ENCODE measurements at places on chromosomes 2 and 18.

DNA sequence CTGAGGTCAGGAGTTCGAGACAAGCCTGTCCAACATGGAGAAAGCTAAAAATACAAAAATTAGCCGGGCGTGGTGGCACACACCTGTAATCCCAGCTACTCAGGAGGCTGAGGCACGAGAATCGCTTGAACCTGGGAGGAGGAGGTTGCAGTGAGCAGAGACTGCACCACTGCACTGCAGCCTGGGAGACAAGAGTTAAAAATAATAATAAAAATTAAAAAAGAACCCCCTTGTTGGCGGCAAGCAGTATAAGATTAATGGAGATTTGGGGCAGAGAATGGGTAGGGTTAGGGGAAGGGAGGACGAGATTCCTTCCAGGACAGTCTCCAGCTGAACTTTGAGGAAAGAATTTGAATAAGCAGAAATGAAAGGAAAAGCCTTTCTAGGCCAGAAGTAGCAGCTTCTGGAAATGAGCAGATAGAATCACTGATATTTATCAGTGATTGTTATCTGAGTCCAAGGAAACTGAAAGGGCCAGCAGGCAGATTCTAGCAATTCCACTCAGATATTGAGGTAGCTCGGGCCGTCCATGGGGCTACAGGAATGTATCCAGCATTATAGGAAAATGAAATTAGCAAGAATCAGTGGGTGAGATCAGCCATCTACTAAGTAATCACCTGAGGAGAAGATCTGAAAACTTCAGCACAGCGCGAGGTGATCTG is 7.0 kb upstream of the MYCN start:
- no peak for DNase-seq

DNA sequence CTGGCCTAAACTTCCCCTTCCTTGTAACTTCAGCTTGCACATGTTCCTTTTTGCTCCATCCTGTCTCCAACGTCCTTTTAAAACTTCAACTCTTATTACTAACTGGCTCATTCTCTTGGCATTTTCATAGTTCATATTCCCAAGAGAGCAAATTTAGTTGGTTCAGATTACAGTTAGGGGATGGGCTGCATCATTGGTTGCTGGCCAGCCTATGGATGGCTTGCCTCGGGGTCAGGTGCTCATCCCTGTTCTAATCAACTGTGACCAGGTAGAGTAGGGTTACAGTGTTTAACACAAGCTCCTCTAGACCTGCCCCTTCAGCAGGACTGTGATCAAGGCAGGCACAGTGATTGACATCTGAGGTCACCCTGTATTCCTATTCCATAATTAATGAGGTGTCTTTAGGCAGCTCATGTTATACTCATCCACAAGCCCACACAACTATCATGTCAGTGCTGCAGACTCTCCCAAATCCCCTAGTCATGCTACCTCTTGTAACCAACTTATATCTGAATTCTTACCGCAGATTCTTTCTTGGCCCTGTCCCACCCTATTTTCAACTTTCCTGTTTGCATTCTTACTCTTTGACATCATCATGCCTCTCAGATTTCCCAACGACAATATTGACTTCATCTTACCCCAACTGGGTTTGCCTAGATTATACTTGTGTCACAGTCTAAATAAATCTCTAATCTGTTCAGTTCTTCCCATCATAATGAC is 293.3 kb downstream of the MTX2 start:
- no peak for DNase-seq

GRCh38 chr2:98457045-98457696 is 12.5 kb downstream of the INPP4A start:
- peak; percentile 48 for DNase-seq

- no peak for DNase-seq
Measured at GRCh38 chr2:217242947-217243346, 383.1 kb upstream of the TNP1 start.

GRCh38 chr2:205733082-205733481 is 50.8 kb downstream of the NRP2 start:
- no peak for DNase-seq

- DNase-seq = no peak
Measured at GRCh38 chr2:160290598-160290997, 90.5 kb upstream of the ITGB6 start.

- peak; percentile 41 for DNase-seq
Measured at GRCh38 chr18:49898421-49898820, 85.1 kb upstream of the ACAA2 start.

- DNase-seq = no peak
Measured at GRCh38 chr18:8657873-8658470, 47.4 kb upstream of the MTCL1 start.

GRCh38 chr2:13495051-13495450 is 778.3 kb downstream of the TRIB2 start:
- no peak for DNase-seq

- no peak for DNase-seq
Measured at GRCh38 chr2:82789851-82790205, 1669.3 kb downstream of the SUCLG1 start.

DNA sequence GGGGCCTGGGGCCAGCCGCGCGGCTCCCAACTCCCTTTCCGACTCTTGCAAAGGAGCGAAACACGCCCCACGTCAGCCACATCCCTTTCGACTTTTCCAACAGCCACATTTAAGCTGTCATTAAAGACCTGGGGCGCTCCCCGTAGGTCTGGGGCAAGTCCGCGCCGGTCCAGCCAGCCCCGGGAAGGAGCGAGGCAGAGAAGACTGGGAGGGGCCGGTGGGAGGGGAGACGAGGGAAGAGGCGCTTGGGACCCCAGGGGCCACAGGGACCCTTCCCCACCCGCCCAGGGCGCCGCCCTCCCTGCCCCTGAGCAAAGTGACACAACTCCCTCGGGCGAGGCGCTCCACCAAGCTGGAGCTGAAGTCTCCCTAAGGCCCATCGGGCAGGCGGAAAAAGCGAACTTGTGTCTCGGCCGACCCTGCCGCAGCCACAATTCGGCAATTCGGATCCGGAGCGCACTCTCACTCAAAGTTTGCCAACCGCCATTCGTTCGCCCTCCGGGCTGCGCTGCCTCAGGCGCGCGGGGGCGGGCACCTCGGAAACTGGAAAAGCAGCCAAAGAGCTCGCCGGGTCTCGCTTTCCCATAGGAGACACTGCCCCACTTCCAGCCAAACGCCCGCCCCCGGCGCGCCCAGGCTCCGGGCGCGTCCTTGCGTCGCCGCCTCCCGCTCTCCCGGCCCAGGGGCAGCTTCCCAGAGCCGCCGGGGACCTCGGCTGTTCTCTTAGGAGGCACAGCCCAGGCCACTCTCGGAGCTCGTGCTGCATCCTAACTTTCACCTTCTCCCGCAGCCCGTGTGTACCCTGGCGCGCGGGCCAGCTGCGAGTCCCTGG is 1.1 kb upstream of the KCTD1 start:
- DNase-seq = no peak

GRCh38 chr2:200944467-200945394 is 18.7 kb downstream of the ORC2 start:
- peak; percentile 71 for DNase-seq

DNA sequence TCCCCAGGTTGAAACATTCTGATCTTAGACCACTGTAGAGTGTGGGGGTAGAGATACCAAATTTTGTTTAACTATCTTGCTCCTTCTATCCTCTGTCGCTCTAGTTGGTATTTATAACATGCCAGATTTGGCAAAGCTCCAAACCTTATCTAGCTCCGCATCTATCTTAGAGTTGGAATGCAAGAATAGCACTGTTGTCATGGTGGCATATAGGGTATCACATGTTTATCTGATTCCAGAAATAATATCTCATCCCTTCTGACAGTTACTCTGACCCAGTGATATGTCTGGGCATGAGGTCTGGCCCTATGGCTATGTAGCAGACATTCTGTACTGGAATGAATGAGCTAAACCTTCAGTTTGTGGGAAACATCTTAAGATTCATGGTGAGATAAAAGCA is 51.7 kb downstream of the CABYR start:
- no peak for DNase-seq

DNA sequence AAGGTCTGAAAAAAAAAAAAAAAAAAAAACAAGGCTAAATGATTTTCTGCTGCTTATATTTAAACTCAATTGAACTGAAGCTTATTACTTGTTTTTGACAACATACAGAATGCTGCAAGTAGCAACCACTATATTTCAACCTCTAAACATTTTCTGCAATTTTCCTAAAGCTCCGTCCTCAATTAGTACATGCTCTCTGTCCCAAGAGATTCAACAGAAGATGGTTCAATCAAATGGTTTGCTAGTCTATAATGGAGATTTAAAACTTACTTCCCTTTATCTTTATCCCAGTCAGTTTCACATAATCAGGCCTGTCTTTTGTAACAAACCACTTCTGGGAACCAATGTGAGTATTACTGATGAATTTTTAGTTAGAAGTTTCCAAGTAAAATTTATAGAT is 485.1 kb upstream of the CDH7 start:
- DNase-seq = no peak

All from retinal pigment epithelial cell (primary cell).